ENCODE measurements at places on chromosomes 1 and 21.

DNA sequence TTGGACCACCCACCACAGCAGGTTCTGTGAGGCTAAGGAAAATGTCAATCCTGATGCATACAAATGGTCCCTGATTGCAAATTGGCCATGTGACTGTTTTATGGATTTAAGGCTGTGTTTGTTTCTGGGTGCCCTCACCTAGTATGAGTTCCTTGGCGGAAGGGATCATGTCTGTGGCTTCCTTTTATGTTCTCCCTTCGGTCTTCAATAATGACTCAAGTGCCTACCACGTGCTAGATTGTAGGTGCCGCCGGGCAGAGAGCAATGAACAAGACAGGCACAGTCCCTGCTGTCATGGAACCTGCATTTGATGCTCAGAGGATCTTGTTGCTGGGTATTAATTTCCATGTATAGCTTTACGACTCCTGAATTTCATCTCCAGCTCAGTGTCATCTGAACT, 9.8 kb upstream of the VWA5B1 start:
- no peak for DNase-seq

- DNase-seq: no peak
These were observed 8.4 kb downstream of the PCBP3 start for GRCh38 chr21:45651921-45652320.

GRCh38 chr1:162855461-162856150, 5.4 kb downstream of the CCDC190 start:
- peak; percentile 77 for DNase-seq

DNA sequence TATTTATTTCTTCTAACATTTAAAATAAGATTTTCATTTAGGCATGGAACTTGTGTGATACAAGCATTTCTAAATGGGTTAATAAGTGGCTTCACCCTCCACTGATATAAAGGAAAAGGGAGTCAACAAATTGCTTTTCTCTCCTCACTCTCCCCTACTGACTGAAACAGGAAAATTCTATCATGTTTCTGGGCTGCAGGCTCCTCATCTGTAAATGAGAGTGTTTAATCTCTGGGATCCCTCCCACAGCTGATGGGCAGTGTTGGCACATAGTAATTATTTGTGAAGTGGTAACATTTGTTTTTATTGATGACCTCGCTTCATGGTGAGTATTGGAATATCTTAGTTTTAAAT, 69.8 kb upstream of the WARS2 start:
- no peak for DNase-seq

DNA sequence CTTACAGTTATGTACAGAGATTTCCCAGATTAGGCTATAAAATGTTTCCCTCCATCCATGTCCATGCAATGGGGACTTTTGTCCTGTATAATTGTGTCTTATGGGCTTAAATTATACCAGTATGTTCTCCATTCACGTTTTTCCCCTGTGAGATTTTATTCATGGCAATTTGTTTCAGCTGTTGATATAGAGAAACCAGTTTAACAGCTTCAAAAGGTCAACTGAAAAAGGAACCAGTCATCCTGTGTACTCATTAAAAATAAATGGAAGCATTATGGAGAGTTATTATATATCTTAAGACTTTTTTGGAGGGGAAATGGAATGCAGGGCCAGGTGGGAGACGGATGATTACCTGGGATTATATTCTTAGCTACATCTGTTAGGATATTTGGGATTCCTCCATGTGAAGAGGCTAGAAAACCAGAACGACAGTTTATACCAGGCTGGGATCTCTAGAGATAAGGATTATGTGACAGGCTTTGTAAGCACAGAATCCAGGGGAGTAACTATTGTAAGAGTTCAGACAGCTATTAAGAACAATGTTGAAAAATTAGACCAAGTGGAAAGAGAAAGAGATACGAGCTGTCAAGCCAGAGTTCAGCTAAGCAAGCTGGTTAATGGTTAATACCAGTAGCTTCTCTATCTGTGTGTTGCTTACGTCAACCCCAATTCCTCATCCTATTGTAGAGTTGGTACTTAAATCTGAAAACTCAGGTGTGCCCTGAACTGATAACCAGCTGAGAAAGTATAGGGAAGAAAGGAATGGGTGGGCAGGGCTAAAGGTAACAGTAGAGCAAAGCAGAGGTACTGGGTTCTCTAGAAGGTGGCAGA, 12.4 kb upstream of the ZNF697 start:
- no peak for DNase-seq

Data from ELR (cell line).